ENCODE measurements at places on chromosomes 16 and 17. TPM values are rescaled to one million over a fixed set of nuclear protein-coding genes. Genes with fewer than 3 reads are reported as not detected.

Gene MT1A
- not detected for total RNA-seq

DNA sequence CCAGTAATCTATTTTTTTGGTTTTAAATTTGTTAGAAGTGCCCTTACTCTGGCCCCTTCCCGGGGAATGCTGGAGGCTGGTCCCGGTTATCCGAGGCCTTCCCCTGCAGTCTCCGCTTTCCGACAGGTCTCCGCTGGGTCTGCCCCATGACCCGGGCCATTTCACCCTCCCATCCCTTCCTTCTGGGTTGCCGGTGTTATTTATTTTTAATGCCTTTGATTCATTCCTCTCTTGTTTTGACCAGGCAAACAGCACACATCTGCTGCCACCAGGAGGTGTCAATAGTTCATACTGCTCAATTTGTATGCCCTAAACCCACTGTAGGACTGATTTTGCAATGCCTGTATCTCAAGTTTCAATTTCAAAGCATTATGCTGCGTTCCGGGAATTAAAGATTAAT is 113.2 kb upstream of the IRX5 start:
- DNase-seq = peak; percentile 78

- no peak for DNase-seq
Observed at GRCh38 chr17:49775546-49776260, 11.8 kb upstream of the FAM117A start.

- DNase-seq = no peak
Observed at GRCh38 chr16:11717811-11718210, 24.8 kb downstream of the TXNDC11 start.

DNA sequence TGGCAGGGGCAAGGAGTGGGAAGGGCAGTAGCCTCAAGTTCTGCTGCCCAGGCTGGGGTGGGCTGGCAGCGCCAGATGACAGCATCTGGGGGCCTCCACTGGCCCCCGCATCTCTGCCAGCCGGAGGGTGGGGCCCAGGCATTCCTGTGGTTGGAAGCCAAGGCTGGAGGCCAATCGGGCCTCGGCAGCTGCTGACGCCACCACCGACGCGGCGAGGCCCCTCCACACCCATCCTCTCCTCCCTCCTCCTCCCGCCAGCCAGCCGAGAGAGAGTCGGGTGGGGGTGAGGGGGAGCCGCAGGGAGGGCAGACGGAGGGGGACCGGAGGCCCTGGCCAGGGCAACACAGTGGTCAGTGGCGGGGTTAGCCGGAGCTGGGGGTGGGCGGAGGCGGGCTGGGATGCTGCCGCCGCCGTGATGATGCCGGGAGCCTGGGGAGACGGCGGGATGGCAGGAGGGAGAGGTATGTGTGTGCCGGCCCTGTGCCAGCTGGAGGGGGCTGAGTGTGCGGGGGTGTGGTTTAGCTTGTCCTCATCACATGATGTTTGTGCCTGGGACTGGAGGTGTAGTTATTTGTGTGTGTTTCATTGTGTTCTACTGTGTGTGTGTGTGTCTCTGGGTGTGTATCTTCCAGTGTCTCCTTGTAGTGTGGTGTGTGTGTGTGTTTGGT is 36.6 kb downstream of the ARHGAP23 start:
- DNase-seq = peak; percentile 78

DNA sequence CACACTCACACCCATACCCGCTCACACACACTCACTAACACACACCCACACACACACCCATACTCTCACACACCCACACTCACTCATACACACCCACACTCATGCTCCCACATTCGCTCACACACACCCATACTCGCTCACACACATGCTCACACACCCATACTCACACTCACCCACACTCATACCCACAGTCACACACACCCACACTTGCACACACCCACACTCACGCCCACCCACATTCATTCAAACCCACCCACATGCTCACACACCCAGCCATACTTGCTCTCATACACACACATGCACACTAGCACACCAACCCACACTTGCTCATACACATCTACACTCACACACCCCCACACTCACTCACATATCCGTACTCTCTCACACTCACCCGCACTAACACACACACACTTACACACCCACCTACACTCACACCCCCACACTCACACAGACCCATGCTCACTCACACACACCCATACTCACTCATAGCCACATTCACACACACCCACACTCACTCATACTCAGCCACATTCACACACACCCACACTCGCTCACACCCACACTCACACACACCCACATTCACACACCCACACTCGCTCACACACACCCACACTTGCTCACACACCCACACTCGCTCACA is 322.4 kb upstream of the N4BP1 start:
- no peak for DNase-seq

- DNase-seq = no peak
Observed at GRCh38 chr17:78120537-78120936, 8.0 kb downstream of the TMC6 start.

Gene CTRB2
- total RNA-seq = not detected

GRCh38 chr16:28967156-28967555 is 7.4 kb upstream of the SPNS1 start:
- DNase-seq = no peak

Gene THRA
- 4.2 TPM for total RNA-seq

GRCh38 chr17:77291591-77292386 is 151.0 kb downstream of the SEC14L1 start:
- peak; percentile 40 for DNase-seq

Gene ACSM2A
- not detected for total RNA-seq

DNA sequence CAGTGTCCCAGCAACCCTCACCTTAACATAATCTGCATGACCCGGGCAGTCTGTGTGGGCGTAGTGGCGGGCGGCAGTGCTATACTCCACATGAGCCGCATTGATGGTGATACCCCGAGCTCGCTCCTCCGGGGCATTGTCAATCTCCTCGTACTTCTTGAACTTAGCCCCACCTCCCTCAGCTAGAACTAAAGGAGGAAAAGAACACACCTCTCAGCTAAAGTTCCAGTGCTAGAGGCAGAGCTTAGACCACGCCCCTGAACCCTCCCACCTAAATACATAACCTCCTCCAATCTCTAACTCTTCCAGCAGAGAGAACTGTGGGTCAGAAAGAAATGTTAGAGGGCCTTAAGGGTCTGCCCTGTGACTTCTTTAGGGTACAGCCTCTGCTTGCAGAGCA is 855 bp downstream of the TUFM start:
- DNase-seq = peak; percentile 79

Gene TMEM100
- not detected for total RNA-seq

DNA sequence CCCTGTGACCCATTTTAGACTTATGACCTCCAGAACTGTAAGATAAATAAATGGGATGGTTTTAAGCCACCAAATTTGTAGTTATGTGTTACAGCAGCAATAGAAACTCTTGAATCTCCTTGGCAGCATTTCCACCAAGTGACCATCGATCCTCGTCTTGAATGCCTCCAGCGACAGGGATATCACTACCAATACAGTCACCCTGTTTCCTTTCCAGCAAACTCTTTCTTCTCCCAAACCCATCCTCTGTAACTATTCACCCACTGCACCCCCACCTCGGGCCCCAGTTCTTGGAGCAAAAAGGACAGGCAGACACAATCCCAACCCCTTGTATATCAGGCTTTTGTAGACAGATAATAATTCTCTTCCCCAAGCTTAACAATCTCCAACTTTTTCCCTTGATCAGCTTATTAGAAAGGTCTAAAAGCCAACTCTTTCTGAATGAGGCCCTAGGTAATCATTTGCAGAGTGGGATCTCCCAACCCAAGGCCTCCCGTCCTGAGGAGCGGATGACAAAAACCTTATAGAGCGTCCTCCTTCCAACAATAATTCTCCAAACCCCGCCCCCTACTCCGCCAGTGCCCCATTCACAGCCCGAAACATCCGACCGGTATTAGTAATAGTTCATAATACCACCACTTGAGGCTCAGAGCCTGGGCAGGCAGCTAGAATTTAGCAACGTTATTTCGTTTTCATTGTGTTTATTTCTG is 14.7 kb upstream of the PLLP start:
- peak; percentile 75 for DNase-seq

GRCh38 chr16:66300501-66300900 is 66.0 kb upstream of the CDH5 start:
- DNase-seq = no peak

Gene ASIC2
- not detected for total RNA-seq

GRCh38 chr16:74448990-74449389 is 27.7 kb upstream of the CLEC18B start:
- DNase-seq = peak; percentile 87

DNA sequence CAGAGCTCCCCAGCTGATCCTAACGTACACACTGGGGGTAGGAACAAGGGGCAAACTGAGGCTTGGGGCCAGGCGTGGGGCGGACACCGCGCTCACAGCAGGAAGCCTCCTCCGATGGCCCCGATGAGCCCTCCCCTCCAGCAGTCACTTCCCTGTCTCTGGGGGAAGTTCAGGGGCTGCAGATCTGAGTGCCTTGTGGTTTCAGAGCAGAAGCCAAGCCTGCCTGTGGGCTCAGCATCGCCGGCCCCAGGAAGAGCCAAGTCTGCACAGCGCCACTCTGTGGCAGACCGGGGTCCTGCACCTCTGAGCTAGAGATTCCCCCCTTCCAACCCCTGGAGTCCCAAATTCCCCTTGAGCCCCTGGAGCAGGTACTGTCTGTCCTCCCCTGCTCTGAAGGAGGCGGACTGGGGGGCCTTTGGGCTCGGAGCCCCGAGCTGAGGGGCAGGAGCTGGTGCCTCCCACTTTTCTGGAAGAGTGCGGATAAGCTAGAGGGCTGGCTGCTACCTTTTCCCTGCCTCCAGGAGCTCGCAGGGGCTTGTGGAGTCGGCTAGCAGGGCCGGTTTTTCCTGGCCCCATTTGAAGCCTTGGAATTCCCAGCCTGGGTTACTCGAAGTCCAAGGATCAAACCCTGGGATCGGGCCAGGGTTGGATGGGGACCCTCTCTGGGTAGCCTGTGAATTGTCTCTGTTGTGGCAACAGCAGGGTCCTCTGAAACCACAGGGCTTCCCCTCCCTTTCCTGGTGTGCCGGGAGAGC is 2.9 kb downstream of the GSE1 start:
- DNase-seq = peak; percentile 40

DNA sequence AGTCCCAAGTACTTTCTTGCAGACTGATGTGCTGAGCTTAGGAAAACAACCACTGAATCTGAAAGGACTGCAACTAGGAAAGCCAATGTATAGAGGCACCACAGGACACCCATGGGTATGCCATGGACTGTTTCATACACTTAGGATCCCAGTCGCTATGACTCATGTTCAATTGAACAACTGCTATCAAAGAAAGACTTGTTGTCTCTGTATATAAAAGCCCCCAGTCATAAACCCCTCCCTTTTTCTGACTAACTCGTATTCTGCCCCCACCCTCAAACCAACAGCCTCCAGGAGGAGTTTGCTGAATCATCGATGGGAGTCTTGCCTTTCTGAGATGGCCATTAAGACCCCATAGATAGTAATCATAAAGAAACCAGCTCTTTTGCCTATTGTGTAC is 205.4 kb downstream of the ANKFN1 start:
- DNase-seq = peak; percentile 59

Gene TPSG1
- total RNA-seq = not detected

Gene NMRAL1
- 62.7 TPM for total RNA-seq

GRCh38 chr16:15690296-15690695 is 40.3 kb downstream of the NDE1 start:
- DNase-seq = no peak

DNA sequence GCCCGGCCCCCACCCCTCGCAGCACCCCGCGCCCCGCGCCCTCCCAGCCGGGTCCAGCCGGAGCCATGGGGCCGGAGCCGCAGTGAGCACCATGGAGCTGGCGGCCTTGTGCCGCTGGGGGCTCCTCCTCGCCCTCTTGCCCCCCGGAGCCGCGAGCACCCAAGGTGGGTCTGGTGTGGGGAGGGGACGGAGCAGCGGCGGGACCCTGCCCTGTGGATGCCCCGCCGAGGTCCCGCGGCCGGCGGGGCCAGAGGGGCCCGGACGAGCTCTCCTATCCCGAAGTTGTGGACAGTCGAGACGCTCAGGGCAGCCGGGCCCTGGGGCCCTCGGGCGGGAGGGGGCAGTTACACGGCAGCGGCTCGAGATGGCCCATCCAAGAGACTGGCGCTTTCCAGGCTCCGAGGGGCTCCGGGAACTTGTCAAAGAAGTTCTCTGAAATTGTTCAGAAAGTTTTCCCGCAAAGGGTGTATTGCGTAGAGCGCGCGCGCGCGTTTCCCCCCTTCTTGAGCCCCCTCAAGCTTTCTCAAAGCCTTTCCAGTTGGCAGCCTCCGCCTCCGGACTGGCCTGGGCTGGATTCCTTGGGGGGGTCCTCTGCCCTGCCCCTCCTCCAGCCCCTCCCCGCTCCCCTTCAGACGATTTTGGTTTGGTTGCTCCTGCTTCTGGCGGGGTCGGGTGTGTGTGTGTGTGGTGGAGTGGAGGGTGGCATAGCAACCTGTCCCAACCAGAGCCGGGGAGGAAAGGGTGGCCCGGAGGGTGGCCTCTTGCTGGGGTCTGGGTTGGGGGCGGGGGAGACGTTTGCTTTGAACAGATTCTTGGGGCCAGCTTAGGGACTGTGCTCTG is 504 bp downstream of the ERBB2 start:
- no peak for DNase-seq

DNA sequence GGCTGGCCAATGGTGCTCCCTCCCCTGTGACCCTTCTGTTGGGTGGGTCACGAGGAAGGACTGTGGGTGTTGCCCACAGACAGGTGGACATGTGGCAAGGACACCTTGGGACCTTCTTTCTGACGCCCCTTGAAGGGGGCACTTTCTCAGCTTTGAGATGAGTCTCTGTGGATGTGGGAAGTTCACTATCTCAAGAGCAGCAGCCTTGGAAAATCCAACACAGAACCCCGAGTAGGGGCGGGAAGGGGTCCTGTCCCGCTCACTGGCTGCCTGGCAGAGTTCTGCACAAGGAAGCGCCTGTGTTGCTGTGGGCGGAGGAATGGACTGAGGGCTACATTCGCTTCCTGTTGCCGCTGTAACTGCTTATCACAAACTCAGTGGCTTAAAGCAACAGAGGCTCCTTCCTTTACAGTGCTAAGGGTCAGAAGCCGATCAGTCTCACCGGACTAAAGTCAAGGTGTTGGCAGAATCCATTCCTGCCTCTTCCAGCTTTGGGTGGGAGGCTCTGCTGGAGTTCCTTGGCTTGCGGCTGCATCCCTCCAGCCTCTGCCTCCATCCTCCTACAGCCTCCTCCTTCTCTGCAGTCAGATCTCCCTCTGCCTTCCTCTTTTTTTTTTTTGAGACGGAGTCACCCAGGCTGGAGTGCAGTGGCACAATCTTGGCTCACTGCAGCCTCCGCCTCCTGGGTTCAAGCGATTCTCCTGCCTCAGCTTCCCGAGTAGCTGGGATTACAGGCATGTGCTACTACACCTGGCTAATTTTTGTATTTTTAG is 305.2 kb downstream of the SEC14L1 start:
- no peak for DNase-seq

GRCh38 chr17:80382446-80382845 is 32.5 kb upstream of the ENDOV start:
- no peak for DNase-seq
